ENCODE measurements at places on chromosomes 7 and 10. TPM values are rescaled to one million over a fixed set of nuclear protein-coding genes. Genes with fewer than 3 reads are reported as not detected.

The ANK3 gene
- 2.0 TPM for total RNA-seq

The FGFBP3 gene
- 0.72 TPM for total RNA-seq

The LRRC4 gene
- total RNA-seq = not detected

The LIPF gene
- not detected for total RNA-seq

The PALD1 gene
- total RNA-seq = 1.8 TPM

The SRRM3 gene
- 16.4 TPM for total RNA-seq

The LEP gene
- total RNA-seq = not detected

The FAM180A gene
- total RNA-seq = 0.43 TPM

The TMEM270 gene
- total RNA-seq = not detected

The ZNF655 gene
- 110 TPM for total RNA-seq

The PRLHR gene
- total RNA-seq = not detected

The NKX2-3 gene
- 0.19 TPM for total RNA-seq

The NUB1 gene
- total RNA-seq = 80.6 TPM

The AMPH gene
- total RNA-seq = not detected

The TEX47 gene
- total RNA-seq = not detected

The C10orf105 gene
- total RNA-seq = not detected

The ANKRD61 gene
- total RNA-seq = 0.50 TPM

The AKR1C1 gene
- total RNA-seq = 0.27 TPM

The ITPRID1 gene
- total RNA-seq = not detected

The SUN3 gene
- total RNA-seq = 0.45 TPM

The CALML3 gene
- not detected for total RNA-seq

The GPRIN2 gene
- not detected for total RNA-seq
